GM12878 (cell line): ENCODE measurements at places on chromosomes 7 and 10.
A peak's percentile ranks its signal among the peaks of the same experiment; 100 is the strongest.

- DNase-seq, result no peak
These were observed 10.0 kb downstream of the ZCCHC24 start for GRCh38 chr10:79435271-79436065.

GRCh38 chr10:102324061-102324460 is 71.4 kb upstream of the NFKB2 start:
- DNase-seq, result no peak

GRCh38 chr7:156778668-156779067 is 114.3 kb downstream of the LMBR1 start:
- DNase-seq, result no peak

DNA sequence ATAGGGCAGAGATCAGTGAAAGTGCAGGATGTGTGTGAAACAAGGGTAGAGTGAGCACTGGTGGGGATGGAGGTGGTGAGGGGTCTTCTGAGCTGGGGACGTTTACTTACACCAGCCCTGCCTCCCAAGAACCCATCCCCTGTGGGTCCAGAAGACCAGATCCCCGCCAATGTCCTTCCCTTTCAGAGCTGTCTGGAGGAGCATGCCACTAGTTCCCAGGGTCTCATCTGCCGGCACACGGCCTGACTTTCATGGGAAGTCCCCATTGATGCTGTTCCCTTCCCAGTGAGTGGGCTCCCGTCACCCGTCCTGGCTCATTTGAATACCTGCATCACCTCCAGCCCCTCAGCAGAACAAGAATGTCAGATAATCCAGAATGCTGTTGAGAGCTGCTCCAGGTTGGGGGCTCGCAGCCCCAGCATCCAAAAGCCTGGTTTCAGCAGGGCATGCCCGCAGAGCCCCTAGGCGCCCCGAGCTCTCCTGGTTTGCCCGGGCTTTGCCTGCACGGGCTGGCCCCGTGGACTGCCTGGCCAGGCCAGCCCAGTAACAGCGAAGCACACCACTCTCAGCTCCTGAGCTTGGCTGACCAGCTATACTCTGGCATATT is 246.7 kb downstream of the MGMT start:
- no peak for DNase-seq

DNA sequence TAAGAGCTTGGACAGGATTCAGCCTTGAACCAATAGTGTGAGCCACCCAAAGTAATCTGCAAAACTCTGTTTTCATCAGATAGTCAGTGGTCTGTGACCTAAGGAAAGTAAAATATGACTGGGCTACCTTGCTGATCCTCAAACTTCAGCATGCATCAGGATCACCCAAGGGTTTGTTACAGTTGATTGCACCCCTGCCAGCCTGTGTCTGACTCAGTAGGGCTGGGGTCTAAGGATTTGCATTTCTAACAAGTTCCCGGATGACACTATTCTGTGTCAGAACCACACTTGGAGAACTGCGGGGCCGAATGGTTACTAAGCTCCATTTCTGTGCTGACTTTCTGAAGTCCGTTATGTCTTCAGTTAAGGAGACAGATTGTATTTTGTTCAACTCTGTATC is 40.6 kb upstream of the TSPAN13 start:
- no peak for DNase-seq

DNA sequence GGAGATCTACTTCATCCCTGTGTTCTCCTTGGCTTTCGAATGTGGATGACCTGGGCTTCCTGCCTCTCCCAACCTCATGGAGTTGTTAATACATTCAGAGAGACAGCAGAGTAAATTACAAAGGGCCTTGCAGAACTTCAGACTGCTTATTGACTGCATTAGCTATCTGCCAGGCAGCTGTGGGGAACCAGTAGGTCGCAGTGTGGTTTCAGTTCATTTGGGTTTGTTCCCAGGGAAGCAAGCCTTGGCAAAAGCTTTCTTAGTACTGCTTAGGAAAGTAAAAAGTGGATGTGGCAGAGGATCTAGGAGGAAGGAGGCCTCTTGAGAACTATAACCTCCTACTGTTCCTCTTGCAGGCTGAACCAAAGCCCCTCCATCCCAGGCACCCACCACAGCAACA is 9.2 kb downstream of the NPFFR1 start:
- DNase-seq, result no peak

DNA sequence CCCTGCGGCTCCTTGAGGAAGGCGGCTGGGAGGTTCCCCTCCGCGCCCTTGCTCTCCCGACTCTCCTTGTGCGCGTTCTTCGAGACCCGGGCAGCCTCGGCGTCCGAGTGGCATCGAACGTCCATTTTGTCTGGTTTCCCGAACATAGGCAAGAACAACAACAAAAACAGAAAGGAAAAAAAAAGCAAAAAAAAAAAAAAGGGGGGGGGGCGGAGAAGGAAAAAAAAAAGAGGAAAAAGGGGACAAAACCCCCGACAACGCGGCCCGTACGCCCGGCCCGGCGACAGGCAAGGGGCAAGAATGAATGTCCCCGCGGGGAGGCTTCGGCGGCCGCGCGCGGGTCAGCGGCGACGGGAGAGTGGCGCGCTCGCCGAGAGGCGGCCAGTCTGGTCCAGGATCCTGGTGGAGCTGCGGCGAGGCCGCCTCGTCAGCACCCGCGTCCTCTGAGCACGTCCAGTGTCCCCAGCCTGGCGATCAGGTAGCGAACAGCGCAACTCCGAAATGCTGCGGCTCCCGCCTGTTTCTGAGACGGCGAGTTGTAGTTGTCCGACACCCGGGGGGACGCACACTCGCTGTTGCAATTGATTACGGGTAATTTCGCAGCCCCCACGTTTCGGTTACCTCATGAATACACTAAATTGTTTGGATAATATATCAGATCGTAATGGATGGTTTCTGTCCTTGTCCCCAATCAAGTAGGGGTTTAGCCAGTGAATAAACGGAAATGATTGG is at the start of gene VAX1:
Gene VAX1 (minus strand): TSS at position 360 of the 732 bp plus-strand sequence. CDS start 214 bp downstream, at position 146.
- no peak for DNase-seq

- DNase-seq, result no peak
These were observed 80.0 kb downstream of the SDK1 start for GRCh38 chr7:3380886-3381685.

DNA sequence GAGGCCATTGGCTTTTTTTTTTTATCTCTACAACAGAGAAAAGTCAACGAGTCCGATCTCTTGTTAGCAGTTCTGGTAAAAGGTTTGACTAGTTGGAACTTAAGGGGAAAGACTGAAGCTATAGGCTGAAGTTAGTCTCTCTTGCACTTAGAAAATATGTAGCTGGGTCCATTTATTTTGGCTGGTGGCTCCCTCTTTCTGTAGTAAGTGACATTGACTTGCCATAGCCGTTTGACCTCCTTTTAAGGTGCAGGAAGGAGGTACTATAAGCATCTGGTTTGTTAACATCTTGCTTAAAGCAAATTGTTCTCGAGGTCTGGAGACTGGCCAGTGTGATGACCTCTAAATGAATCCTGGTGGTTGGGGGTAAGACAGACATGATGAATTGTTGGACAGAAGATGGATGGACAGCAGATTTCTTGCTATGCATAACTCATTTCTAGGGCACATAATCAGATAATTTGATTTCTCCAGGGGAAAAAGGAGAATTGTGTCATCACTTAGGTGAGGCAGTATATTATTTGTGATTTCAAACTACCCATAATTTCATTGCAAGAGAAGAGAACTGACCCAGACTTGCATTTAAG is 356.3 kb upstream of the GALNT17 start:
- DNase-seq, result peak; percentile 40

- DNase-seq, result no peak
These were observed 74.5 kb downstream of the LANCL2 start for GRCh38 chr7:55439627-55440026.

DNA sequence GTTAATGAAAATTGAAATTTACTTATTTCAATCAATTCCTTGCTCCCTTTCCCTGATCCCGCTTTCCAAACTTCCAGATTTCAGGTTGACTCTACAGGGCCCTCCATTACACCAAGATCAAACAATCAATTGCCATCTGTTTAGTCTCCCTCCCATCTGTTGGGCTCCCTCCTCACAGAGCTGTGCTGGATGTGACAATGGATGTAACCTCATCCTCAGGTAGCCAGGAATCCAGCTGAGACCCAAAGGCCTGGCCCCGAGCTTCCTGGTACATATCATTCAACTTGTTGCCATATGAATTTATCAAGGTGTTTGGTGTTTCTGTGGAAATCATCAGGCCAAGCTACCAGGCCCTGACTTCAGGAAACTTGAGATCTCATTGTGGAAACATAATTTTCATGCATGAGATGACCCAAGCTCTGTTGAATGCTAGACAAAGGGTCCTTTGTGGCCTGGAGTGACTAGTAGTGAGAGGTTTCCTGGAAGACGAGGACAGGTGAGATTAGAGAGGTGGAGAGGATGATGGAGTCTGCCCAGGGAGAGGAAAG is 148.6 kb upstream of the PDE1C start:
- no peak for DNase-seq

GRCh38 chr7:117323305-117323850 is 520 bp upstream of the WNT2 start:
- no peak for DNase-seq

- DNase-seq, result peak; percentile 71
These were observed 84.6 kb upstream of the PDGFA start for GRCh38 chr7:604001-604883.

GRCh38 chr7:2681929-2682799 is 5.8 kb upstream of the AMZ1 start:
- DNase-seq, result no peak

DNA sequence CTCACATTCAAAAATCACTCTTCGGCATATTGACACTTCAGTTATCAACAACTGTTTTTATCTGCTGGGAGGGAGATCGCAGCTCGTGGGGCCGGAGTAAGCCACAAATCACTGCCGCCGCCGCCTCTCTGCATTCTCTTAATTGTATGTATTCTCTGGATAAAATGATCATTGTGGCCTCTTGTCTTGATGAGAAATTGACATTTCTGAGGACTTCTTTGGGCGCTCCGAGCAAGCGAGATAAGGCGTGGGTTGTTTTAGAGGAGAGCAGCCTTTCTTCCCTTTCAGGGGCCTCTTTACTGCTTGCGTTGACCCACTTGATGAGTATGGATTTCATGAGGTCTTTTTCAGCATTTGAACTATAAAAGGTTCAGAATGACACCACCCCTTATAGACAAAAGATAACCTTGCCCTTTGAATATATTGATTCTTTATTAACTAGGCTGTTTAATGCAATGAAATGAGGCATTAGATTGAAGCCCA is 130.6 kb downstream of the EBF3 start:
- no peak for DNase-seq

DNA sequence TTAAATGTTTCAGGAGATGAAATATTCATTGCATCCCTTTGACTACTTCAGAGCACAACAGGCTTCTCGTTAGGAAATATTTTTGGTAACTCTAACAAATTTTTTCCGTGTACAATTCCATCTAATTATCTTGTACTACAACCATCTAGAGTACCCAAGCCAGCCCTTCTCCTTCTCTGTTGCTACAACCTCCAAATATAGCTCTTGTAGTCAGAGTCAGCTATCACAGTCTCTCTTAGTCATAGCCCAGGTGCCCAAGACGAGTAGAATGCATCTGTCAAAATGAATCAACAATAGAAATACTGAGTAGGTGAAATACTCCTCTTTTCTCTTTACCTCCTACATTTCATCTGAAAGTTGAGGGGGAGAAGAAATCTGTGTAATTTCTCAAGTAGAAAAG is 74.0 kb downstream of the INHBA start:
- no peak for DNase-seq

GRCh38 chr7:5231116-5231515 is 41.1 kb downstream of the WIPI2 start:
- DNase-seq, result peak; percentile 60

GRCh38 chr10:123552760-123553554 is 113.2 kb upstream of the GPR26 start:
- DNase-seq, result peak; percentile 81

- DNase-seq, result no peak
These were observed 55.9 kb upstream of the PDZD8 start for GRCh38 chr10:117431160-117431559.

DNA sequence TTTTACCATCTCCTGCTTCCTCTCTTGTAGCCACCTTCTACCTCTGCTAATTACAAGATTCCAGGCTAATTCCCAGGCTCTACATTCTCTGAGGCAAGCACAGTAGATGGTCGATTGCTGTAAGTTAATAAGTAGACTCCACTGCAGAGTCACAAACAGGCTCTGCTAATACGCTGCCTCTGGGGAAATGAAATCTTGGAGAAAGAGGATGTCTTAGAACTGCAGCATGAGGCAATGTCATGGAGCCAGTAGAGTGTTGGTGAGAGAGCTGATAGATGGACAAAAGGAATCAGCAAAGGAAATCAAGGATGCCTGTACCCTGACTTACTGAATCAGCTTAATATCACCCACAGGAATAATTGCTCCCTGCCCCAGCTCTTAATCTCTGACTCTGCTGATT is 1260.3 kb downstream of the XPNPEP1 start:
- no peak for DNase-seq

DNA sequence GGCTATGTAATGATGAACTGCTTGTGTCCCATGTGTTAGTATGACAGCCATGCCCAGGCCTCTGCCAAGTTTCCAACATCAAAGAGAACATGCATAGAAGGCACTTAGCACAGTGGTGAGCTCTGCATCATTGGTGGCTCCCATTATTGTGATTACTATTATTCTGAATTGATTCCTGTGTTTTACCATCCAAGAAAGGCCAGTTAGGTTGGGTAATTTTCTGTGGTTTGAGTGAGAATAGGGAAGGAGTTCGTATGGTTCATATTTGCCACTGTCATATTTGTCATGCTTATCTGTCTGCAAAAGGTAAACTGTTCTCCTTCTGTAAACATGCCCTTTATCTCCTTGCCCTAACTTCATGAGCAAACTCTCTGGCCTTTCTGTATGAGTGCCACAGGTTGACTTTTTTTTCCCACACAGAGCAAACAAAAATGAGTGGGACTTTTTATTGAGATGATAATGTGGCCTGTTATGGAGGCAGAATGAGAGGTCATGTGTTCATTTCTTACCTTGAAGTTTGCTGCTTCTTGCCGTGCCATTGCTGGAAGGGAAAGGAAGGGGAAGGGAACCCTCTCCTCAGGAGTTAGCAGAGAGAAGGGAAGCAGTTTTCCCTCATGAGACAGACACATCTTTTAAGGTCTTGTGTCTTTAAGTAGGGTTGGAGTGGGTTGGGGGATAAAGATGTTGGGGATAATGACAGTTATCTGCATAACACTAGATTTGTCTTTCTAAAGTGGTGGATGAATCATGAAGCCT is 301.9 kb downstream of the LRMDA start:
- DNase-seq, result no peak

DNA sequence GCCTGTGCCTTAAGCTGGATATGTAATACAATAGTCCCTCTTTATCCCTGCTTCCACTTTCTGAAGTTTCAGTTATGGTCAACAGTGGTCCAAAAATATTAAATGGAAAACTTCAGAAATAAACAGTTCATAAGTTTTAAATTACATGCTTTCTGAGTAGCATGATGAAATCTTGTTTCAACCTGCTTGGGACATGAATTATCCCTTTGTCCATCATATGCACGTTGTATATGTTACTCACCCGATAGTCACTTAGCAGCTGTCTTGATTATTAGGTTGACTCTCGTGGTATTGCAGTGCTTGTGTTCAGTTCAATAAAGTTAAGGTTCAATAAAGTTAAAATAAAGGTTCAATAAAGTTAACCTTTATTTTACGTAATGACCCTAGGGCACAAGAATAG is 25.5 kb downstream of the C1GALT1 start:
- no peak for DNase-seq
